ENCODE measurements at places on chromosomes 2 and 18.

GRCh38 chr2:17328161-17328560 lies 190.1 kb downstream of the RAD51AP2 start:
- no peak for DNase-seq

DNA sequence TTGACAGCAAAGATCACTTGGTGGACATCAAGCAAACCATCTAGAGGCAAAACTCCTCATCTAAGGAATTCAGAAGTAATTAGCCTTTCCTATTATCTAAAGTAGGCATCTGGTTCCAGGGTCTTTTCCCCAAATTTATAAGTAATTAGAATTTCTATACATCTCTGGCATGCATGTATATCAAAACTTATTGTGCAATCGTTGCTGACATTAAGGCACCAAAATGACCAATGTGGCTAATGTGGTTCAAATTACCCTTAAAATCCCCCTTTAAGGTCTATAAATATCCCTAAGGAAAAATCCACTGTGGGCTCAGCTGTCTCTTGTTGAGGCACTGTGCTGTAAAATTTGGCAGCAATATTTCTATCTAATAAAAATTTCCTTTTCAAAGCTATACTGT lies 695.9 kb upstream of the LRRTM4 start:
- DNase-seq, result no peak

DNA sequence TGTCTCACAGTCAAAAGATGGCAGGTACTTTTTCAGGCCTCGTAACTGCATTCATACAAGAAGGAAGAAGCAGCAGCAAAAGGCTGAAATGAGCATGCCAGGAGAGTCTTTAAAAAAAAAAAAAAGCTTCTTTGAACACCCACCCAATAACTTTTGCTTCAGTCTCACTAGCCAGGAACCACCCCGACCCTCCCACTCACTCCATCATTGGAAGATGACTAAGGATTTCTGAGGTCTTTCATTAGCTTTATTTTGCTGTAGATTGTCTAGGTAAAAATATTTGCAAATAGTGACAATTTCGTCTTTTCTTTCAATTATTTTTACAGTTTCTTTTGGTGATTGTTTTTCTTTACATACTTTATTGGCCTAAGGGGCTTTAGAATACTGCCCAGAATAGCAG lies 37.9 kb downstream of the RBBP8 start:
- DNase-seq, result no peak

GRCh38 chr18:44090453-44090852 lies 590.2 kb upstream of the SETBP1 start:
- no peak for DNase-seq

DNA sequence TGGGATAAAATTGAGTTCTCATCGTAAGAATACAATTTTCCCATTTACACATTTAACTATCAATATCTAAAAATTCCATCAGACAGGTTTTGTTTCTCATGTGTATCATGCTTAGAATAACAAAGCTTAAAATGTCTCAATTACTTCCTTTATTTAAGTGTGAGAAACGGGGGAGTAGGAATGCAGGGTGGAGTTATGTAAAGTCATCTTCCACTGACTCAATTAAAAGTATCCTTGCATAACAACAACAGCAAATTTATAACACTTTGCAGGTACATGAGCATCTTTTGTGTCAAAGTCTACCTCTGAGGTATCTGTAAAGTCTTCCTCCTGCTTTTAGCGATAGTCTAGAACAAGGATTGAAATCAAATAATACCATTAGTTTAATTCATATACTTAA lies 327.1 kb downstream of the EPHA4 start:
- DNase-seq, result no peak

GRCh38 chr2:15768615-15769014 lies 171.7 kb upstream of the MYCN start:
- no peak for DNase-seq

DNA sequence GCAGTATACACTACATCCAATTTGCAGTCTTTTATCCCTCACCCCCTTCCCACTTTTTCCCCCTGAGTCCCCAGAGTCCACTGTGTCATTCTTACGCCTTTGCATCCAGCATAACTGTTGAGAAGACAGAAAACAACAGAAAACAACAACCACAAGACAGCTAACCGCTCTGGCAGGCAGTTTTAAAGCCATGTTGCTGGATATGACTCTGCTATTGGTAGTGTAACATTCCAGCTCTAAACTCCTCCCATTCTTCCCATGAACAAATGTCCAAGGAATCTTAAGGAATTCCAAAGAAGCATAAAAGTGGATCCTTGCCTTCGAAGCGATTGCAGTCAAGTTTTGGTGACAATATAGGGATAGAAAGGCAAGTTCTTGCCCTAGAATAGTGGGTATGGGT lies 599.1 kb downstream of the NYAP2 start:
- no peak for DNase-seq

Data from hindlimb muscle (tissue), 1 donor.